NCI-H187 treated with DMSO at 0.1 percent for 48 hours (cell line): ENCODE measurements at places on chromosomes 3 and 15.

GRCh38 chr15:41990243-41990605 lies 17.9 kb upstream of the EHD4 start:
- DNase-seq, result no peak

DNA sequence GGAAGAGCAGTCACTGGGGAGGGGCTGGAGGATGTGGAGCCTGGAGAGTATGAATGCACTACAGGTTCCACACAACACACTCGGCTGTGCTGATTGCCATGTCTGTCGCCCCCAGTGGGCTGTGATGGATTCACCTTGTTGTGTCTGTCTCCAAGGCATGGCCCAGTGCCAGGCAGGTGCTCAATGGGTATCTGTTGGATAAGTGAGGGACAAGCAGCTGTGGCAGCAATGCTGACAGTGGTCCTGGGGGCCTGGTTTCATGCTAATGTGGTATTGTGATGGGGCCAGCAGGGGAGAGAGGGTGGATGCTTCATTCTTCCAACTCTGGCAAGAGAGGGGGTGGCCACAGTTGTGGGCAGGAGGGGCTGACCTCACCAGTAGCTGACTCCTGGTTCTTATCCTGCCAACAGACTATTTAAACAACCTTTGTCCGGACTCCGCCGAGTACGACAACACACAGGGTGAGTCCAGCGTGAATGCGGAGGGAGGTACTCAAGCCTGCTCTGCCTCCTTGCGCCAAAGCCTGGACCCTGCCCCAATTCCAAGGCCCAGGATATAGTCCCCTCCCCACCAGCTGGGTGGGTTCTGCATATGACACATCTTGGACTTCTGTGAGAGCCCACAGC lies 47.3 kb upstream of the NR2C2 start:
- no peak for DNase-seq

GRCh38 chr3:149662240-149662887 lies 4.5 kb upstream of the WWTR1 start:
- DNase-seq, result no peak

- DNase-seq, result no peak
Measured at GRCh38 chr3:108509871-108510270, 525 bp downstream of the MYH15 start.

DNA sequence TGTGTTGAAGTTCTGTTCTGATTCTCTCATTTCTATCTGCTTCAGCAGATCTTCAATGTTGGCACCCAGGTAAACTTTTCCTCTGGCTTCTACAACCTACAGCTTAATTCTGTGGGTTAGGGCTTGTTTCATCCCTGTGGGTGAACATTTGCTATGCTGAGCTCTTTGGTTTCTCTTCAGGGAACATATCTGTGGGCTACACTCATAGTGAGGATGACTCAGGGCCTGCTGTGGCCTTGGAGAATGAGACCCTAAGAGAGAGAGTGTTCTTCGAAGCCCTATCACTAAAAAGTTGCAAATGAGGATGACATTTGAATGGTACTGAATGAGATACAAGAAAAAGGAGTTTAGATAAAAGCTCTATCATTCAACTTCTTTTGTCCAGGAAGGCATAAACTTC lies 346.2 kb upstream of the CBLB start:
- no peak for DNase-seq

DNA sequence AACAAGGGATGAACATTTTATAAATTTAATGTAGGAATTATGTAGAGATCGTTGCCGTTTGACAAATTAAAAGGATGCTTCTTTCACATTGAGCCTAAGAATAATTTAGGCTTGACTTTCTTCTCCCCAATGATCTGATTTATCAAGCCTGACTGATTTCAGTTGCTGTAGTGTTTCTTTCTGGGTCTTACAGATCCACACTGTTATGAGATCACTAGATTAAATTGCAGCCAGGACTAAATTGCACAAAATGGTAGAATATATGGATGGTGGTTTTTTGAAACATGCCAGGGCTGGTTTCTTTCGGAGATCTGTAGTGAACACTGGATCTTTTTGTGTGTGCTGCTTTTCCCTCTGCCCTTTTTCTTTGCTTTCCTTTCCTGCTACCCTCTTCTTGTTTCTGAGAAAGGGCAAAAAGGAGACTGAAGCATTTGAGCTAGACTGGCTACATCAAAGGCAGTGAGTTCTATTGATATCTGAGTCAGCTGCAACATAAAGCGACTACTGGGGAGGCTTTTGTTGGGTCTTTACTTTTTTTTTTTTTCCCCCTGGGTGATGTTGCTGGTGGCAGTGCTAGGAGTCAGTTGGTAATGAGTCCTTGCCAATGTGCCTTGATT lies 83.0 kb downstream of the AKAP13 start:
- no peak for DNase-seq

- no peak for DNase-seq
Measured at GRCh38 chr3:177318559-177318958, 121.3 kb upstream of the TBL1XR1 start.

DNA sequence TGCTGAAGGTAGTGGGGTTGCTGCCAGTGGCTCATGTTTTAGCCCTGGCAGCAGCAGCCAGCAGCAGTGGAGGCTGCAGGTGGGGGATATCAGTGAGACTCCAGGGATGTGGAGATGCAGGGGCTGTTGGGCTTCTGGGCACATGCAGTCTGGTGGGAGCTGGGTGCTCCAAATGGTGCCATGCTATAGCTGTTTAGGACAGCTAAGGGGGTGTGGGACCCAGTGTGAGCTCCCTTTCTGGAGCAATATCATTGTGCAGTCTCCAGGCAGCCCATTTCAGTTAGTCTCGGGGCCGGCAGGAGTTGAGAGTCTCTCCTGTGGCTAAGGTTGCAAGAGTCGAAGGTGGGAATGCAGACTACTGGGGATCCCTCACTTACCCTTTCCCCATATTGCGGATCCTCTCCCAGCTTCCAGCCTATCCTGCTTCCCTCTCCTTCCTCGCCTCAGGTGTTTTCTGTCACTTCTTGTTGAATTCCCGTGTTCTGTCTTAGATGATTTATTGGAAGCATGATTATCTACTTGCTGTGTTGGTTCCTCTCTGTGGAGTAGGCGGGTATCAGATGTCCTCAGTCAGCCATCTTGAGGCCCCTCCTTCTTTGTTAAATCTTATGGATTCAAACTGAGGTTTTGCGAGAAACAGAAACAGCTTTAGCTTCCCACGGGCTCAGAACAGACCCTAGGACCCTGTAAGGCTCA lies 112.0 kb downstream of the FAM43A start:
- no peak for DNase-seq

- DNase-seq, result no peak
Measured at GRCh38 chr3:108403198-108403597, 106.8 kb downstream of the HHLA2 start.

- DNase-seq, result no peak
Measured at GRCh38 chr3:56790016-56790821, 11.5 kb downstream of the ARHGEF3 start.

DNA sequence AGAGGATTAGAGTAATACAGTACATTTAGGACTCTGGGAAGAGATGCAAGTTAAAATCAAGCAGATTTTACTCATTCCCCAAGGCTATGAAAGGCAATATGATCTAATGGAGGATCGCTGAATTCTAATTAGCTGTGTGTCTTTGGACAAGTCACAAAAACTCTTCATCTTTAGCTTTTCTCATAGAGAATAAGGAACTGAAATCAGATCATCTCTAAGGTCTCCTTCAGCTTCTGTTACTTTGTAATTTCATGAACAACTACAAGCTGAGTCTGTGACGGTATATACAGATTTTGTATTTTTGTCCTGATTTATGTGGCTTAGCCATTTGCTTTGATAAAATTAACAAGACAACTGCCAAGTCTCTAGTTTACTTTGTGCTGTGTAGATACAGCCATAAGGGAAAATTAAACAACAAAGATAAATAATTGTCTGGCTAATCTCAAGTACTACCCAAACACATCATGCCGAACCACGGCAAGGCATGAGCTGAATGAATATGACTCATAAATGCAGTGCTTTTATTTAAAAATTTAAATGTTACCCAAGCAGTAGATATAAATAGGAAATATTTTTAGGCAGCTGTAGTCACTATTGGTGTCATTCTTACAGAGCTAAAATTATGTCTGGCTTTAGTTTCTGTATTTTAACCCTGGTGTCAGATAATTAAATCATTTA lies 81.5 kb downstream of the GAP43 start:
- DNase-seq, result no peak

DNA sequence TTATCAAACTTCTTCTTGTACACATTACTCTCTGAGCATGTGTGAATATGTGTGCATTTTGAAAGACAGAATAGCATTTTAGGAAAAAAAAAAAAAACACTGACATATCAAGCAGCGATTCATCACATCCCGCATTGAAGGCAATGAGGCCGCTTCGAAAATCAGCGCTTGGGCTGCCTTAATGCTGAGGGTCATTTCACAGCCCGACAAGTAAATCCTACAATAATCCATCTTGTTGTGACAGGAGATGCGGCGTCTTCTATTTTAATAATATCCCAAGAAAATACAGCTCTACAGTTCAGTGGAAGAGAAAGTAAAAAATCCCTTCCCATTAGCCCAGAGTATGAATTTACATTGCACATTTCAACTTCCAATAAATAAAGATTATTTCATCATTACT lies 389.2 kb upstream of the GRM7 start:
- DNase-seq, result no peak

DNA sequence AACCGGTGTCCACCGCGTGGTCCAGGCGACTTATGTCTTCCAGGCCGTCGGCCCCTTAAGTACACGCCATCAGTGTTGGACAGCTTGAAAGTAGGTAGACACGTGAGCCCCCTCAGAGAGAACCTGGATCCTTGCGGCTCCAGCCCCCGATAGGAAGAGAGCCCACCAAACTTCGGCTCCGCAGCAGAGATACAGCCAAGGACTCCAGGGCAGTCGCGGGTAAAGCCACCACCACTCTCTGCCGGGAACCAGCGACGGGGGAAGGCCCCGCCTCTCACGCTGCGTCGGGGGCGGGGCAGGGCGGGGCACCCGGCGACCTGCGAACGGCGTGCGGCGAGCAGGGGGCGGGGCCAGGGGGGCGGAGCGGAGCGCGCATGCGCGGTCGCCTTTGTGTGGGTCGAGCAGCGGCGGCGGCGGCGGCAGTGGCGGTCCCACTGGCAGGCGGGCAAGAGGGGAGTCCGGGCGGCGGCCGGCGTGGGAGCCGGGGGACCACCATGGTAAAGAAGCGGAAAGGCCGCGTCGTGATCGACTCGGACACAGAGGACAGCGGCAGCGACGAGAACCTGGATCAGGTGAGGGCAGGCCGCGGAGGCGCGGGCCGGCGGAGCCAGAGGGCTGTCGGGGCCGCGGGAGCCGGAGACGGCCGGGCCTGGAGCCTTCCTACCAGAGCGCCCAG lies at the start of gene RTF1:
TSS of gene RTF1 (plus strand) at position 354 of the 676 bp plus-strand sequence. CDS start at position 375, 21 bp downstream.
- DNase-seq, result no peak

- no peak for DNase-seq
Measured at GRCh38 chr15:100057281-100057680, 284.5 kb downstream of the ADAMTS17 start.

GRCh38 chr15:73687351-73687750 lies 3.2 kb downstream of the CD276 start:
- no peak for DNase-seq

DNA sequence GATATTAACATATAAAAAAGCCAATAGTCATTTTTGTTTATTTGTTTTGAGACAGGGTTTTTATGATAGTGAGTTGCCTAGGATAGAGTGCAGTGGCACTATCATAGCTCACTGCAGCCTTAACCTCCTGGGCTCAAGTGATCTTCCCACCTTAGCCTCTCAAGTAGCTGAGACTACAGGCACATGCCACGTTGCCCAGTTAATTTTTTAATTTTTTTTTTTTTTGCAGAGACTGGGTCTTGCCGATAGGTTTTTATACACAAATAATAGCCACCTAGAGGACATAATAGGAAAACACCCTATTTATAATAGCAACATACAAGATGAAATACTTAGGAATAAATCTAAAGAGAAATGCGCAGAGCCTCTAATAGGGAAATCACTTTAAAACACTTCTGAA lies 13.3 kb downstream of the EIF3J start:
- DNase-seq, result no peak

DNA sequence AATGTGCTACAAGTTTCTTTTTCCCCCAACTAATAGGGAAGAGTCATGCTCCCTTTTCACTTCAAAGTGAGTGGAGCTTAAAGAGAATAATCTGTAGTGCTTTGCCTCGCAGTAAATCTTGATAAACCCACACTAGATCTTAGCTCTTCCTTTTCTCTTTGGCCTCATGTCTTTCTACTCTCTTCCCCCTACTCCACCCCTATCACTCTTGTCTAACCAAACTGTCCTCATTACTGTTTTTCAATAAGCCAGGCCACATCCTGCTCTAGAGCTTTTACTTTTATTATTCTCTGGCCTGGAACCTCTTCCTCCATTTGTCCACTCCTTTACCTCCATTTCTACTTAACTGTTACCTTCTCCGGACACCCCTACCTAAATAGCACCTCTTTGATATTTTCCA lies 291.0 kb upstream of the SATB1 start:
- DNase-seq, result no peak

DNA sequence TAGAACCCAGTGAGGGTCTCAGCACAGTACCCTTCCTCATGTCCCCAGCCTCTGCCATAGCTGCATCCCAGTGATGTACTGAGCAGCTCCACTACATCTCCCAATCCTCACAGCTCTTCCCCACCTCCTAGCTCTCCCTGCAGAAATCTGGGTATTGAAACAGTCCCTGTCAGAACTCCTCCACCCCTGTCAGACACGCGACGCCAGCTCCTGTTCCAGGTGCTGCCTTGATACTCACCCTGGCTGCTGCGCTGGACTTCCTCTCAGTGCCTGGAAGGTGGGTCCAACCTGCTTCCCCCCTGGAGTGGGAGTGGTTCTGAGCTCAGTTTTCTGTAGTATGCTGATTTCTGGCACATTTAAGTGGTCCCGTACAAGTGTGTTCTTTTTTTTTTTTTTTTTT lies 160.9 kb upstream of the SLCO3A1 start:
- DNase-seq, result no peak

DNA sequence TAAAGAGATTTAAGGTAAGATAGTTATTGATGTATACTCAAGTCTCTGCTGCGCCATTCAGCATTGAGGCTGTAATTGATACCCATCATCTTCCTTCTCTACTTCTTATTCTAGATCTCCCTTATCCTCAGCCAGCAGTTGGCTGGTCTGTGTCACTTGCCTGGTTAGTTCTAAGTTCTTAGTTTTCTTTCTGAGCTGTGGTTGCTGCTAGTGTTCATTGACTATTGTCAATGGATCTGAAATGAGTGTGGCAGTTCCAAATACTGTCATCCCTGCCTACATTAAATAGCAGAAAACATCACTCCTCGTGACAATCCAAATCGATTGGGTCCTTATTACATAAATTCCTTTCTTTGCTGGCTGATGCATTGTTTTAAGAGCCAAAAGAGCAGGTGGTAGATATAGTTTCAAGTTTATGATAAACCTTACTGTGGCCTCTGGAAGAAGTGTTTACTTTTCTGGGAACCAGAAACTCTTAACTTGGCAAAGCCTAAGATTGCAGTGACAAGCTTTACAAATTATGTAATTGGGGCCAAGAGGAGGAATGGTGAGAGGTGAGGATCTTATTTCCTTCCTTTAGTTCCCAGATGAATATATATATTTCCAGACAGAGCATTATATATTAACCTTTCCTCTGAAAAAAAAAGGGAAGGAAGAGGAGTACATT lies 168.0 kb downstream of the GMNC start:
- peak; percentile 16 for DNase-seq

GRCh38 chr15:25849157-25849921 lies 13.8 kb downstream of the ATP10A start:
- no peak for DNase-seq

GRCh38 chr3:45524565-45524964 lies 70.0 kb upstream of the LIMD1 start:
- no peak for DNase-seq
